ENCODE measurements at places on chromosomes 7 and 10.

DNA sequence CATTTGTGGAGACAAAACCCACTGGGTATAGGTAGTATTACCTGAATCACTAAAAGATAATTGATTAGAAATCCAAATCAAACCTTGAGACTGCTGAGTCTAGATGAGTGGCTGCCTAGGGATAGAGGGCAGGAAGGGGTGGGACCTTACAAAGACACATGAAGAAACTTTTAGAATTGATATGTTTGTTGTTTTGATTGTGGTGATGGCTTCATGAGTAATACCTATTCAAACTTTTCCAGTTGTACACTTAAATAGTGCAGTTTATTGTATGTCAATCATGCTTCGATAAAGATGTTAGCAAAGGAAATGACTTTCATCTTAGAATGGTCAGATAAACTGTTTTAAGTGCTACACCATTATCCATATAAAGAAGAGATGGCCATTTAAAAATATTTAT lies 188.7 kb upstream of the KAT6B start:
- DNase-seq, result no peak

GRCh38 chr7:81415181-81415580 lies 354.7 kb downstream of the HGF start:
- DNase-seq, result no peak

- DNase-seq, result no peak
Measured at GRCh38 chr7:65953001-65953720, 28.9 kb downstream of the GUSB start.

- DNase-seq, result no peak
Measured at GRCh38 chr10:101690461-101690860, 4.5 kb downstream of the FBXW4 start.

GRCh38 chr7:18508443-18509427 lies 13.2 kb downstream of the HDAC9 start:
- DNase-seq, result no peak

DNA sequence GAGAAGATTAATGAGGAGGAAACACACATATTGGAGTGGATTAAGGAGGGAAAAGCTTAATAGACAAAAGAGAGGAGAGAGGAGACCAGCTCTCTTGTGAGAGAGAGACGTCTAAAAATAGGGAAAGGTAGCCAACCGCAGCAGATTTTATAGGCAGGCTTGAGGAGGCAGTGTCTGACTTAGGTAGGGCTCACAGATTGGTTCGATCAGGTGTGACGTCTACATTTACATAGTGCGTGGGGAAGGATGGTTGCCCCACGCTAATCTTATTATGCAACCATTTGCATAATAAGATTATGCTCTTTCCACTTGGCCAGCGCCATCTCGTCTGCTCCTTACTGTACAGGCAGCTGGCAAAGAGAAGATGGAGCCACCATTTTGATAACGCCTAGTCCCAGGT lies 122.0 kb downstream of the MARCHF5 start:
- DNase-seq, result no peak

DNA sequence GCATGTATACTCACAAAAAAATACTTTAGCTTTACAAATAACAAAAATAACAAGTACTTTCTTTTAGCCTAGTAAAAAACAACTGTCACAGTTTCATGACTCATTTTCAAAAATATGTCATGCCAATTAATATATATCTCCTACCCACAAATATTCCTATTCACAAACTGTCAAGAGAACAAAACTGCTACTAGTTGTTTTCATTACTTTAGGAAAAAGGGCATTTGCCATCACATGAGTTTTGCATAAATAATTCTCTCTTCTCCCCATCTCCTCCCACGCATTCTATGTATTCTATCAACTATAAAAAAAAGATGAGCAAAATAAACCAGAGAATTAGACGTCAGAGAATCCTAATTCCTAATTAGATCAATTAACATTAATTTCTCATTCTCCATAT lies 87.6 kb downstream of the PIP4K2A start:
- no peak for DNase-seq

- no peak for DNase-seq
Measured at GRCh38 chr7:19522486-19522885, 186.4 kb downstream of the POLR1F start.

DNA sequence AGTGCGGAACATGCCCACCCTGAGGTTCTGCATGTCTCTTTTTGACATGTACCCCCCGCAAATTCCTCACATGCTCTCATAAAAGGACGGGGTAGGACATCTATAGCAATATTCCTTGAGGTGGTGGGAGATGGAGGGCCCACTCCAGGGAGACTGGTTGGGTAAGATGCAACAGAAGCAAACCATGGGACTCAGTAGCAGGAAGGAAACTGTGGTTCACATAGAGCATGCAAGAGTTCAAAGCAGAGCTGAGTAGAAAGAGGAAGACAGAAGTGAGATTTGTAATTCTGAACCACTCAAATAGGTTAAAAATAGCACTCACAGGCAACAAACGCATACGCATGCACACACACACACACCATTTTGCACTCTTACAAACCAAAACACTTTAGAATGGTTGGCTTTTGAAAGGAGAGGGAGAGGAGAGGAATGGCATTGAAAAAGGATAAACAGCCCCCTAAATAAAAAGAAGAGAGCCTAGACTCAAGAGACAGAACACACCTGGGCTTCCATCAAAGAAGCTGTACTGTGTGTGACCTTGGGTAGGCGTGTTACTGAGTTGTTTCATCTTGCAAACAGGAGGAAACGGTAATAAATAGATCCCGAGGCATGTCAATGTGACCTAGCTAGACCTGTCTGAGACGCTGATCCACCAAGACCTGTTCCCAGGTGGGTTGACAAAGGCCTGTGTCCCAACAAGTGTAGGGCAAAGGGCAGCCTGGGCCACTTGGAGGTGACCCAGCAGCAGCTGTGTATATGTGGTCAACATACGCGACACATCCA lies 77.6 kb upstream of the LRRC4 start:
- no peak for DNase-seq

DNA sequence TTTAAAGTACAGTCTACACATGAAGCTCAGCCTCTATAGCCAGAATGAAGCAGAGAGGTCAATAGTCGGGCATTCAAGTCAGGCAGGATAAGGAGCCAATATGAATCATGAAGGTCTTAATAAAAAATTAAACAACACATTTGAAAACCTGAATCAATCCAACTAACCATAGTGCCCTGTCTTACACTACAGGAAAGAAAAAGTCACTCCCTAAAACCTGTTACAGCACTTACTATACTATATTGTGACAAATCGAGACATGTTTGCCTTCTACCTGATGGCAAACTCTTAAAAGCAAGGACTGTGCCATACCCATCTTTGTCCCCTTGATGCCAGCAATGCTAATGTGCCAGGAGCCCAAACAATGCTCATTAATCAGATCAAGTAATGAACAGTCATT lies 117.6 kb downstream of the HTR7 start:
- no peak for DNase-seq

GRCh38 chr7:107594961-107595737 lies 15.1 kb downstream of the BCAP29 start:
- DNase-seq, result no peak

- no peak for DNase-seq
Measured at GRCh38 chr10:125788156-125789034, 12.8 kb upstream of the MMP21 start.

DNA sequence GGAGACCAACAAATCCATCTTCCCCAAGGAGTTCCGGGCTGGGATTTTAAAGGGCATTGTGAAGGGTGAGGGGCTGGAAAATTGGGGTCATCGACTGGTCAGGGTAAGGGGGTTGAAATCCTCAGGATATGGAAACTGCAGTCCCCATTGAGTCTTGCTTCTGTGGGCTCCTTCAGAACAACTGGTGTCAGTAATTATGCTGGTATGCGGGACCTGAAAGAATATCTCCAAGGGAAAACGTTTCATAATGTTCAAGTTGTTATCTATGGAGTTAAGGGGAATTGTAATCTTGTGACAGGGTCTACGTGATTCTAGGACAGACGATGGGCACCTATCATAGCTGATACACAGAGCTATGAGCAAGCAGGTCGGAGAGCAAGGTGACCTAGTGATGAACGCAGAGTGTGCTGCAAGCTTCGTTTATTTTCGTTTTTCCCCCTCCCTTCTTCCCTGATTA lies 494 bp upstream of the RHBDD2 start:
- DNase-seq, result no peak

GRCh38 chr10:79285315-79286197 lies 61.7 kb upstream of the PPIF start:
- no peak for DNase-seq

- DNase-seq, result no peak
Measured at GRCh38 chr10:30170814-30171213, 111.4 kb upstream of the JCAD start.

GRCh38 chr7:159149488-159149887 lies 4.8 kb upstream of the VIPR2 start:
- no peak for DNase-seq

- no peak for DNase-seq
Measured at GRCh38 chr10:34719746-34720145, 95.3 kb downstream of the PARD3 start.

GRCh38 chr10:96370584-96371157 lies 11.9 kb upstream of the OPALIN start:
- peak; percentile 34 for DNase-seq

DNA sequence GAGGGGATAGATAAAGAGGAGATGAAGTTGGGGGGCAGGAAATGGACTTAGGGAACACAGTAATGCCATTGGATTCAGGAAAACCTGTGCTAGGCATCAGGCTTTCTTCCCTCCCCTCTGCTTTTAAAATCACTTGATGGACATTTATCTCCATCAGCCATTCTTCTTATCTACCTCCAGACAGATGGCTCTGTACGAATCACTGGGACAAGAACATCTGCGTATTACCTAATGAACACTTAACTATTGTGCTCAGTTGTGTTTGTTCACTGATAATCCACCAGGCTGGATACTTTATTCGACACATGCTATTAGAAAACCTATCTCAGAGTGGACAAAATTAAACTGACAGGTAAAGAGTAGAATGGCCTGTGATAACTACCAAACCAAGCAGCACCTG lies 40.0 kb downstream of the TNKS2 start:
- DNase-seq, result no peak

DNA sequence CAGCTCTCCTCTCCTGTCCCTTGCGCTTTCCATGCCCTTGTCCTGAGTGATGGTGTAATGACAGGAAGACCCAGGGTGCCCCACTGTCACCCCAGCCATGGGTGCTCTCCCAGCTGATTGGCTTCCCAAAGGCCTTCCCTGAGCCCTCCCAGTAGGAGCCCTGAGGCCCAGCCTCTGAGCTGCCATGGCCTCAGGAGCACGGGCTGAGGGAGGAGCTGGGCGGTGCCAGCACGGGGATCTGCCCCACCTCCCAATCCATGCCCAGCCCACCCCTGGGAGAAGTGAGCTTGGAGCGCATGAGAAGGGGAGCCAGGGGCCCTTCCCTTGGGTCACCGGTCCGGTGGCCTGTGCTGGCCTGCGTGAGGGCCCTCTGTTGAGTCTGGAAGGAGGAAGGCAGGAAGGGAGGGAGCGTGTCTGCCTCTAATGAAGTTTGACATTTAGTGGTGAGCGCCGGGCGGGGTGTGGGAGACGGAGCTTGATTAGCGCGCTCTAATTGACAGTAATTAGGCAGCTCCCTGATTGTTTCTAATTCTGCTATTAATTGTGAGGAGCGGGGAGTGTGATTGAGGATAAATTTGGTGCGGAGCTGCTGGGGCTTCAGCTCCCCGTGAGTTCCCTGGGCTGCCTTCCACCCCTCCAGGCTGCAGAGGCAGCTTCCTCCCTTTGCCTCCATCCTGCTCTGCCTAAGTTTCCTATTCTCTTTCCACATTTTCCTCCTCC lies 28.3 kb downstream of the GBX1 start:
- DNase-seq, result no peak

DNA sequence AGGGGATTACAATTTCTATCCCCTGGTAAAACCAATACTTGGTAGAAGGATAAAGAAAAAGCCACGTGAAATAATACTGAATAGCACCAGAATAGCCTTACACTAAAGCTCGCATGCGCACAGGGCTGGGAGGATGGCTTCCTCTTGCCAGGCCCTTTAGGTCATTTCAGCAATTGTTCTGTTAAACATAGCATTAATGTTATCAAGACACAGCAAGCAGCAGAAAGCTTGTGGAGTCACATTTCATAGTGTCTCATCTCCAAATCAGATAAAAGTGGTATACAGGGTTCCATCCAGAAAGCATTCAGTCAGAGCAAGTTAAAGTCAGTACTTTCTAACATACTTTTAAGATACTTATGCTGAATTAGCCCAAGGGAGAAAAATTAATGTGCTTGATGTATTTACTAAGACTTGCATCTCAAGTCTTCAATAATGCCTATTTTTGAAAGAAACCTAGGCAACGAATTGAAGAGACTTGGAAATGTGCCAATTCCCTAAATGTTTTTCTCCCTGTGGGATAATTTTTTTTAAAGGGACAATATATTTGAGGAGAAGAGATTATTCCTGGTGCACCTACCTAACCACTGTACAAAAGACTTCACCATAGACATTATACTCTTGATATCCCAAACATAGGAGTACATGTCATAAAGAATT lies 14.3 kb upstream of the NPM3 start:
- DNase-seq, result no peak

DNA sequence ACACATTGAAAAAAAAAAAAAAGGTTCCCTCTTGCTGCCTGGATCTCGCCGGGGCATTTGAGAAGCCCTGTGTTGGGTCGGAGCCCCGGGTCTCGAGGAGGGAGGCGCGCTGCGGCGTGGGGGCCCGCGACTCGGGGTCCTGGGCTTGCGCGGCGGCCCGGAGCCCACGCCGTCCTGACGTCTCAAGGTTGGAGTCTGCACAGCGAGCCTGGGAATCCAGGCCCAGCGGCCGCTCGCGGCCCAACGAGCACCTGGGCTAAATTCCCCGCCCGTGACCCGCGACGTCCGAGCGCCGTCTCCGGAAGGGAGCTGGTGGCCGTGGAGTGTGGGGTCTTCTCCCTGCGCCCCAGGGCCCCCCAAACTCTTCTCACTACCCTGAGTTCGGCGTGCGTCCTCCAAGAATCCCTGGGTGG lies 1.4 kb upstream of the CTBP2 start:
- no peak for DNase-seq

GRCh38 chr10:62430881-62431280 lies 56.7 kb downstream of the ZNF365 start:
- DNase-seq, result no peak

GRCh38 chr7:29483219-29484104 lies 80.2 kb upstream of the PRR15 start:
- peak; percentile 80 for DNase-seq

DNA sequence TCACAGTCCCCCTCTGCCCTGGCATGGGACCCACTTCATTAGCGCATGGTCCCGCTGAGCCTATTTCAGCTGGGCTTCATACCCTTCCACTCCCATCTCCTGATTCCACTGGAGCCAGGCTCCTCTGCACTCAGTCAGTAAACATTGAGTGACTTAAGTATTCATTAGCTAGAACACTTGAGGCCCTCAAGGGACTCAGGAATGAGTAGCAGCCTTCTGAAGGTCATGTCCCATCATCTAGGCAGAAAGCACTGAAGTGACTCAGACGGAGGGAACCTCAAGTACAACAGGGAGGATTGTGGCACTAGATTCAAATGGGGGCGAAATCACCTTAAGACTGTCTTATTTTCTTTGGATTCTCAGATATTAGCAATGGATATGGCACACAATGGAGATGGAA lies 186.6 kb upstream of the INHBA start:
- DNase-seq, result no peak

- no peak for DNase-seq
Measured at GRCh38 chr10:2817940-2818636, 249.3 kb upstream of the PFKP start.

- DNase-seq, result no peak
Measured at GRCh38 chr10:16795410-16796073, 21.7 kb downstream of the RSU1 start.

- no peak for DNase-seq
Measured at GRCh38 chr7:114720725-114721124, 201.2 kb upstream of the MDFIC start.
